ENCODE measurements at places on chromosomes 4 and X. TPM values are rescaled to one million over a fixed set of nuclear protein-coding genes. Genes with fewer than 3 reads are reported as not detected.

The KLB gene
- 22.6 TPM for polyA plus RNA-seq

The GSX2 gene
- polyA plus RNA-seq, result not detected

The UGT2B11 gene
- polyA plus RNA-seq, result 1.4 TPM

The TCEAL2 gene
- not detected for polyA plus RNA-seq

The NUDT6 gene
- polyA plus RNA-seq, result 4.8 TPM

The NAP1L3 gene
- polyA plus RNA-seq, result 0.03 TPM

The MTCP1 gene
- polyA plus RNA-seq, result 6.1 TPM

The RNF150 gene
- 0.08 TPM for polyA plus RNA-seq
